ENCODE measurements at places on chromosomes 6 and 20.

DNA sequence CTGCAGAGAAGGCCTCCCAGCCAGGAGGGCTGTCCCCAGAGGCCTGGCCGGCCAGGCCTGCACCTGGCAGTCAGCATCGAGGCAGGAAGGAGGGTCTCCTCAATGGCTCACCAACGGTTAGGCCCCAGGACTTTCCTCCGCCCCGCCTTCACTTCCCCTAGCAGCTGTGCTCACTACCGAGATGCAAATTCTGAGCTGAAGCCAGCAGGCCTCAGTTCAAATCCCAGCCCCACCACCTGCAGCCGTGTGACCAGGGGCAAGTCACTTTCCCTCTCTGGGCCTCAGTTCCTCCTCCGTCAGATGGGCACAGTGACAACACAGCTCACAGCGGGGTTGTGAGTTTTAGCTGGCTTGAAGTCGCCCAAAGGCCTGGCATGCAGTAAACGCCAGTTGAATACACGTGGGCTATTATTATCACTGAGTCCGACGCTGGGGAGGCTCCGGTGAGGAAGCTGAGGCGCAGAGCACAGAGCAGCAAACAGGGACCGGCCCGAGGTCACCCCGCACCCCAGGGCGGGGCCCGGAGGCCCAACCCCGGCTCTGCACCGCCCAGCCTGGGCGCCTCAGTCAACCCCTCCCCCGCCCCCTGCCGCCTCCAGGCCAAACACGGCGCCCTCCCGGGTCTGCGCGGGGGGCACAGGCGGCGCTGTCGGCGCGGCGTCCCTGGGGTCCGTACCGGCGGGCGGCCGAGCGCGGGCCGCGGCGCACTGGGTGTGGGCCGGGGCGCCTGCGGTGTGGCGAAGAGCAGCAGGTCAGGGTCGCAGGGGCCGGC lies 671 bp downstream of the E2F1 start:
- DNase-seq = peak; percentile 66

- DNase-seq = no peak
Measured at GRCh38 chr20:6485351-6485750, 282.1 kb upstream of the BMP2 start.

GRCh38 chr6:122035173-122035572 lies 364.3 kb upstream of the HSF2 start:
- DNase-seq = no peak

DNA sequence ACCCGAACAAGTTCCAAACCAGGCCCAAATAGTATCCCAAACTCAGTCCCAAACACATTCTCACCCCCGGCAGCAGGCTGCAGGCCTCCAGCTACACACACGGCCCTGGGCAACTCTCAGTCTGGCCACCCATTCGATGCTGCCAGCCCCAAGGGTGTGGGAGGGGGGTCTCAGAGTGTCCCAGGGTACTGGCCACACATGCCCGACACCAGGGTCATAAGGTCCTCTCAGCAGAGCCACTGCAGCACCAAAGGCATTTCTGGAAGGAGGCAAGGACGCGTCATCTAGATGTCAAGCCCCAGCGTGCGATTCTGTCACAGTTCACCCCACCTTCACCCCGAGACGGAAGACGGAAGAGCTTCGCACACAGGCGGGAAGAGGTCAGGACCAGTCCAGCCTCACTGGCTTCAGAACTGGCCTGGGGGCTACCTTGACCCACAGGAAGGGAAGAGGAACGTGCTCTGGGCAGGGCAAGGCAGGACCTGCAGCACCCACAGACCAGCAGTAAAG lies 9.5 kb downstream of the MYL9 start:
- no peak for DNase-seq

- no peak for DNase-seq
Measured at GRCh38 chr6:11812439-11812838, 33.8 kb upstream of the ADTRP start.

DNA sequence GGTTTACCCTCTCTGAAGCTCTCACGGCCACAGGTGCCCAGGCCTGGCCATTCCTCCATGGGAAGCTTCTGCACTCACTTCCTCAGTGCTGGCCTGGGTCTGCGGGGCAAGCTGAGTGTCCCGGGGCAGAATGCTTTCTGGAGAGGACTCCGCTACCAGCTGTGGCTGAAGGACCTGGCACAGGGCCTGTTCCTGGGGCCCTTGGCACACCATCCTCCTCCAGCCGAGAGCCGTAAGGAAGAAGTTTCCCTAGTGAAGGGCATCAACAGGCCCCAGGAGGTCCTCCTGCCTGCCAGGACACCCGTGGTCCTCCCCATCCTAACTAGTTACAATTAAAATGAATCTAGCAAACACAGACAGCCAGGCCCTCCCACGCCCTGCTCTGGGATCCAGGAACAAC lies 14.0 kb upstream of the KCNK15 start:
- no peak for DNase-seq

- DNase-seq = no peak
Measured at GRCh38 chr6:152932865-152933264, 50.0 kb downstream of the FBXO5 start.

DNA sequence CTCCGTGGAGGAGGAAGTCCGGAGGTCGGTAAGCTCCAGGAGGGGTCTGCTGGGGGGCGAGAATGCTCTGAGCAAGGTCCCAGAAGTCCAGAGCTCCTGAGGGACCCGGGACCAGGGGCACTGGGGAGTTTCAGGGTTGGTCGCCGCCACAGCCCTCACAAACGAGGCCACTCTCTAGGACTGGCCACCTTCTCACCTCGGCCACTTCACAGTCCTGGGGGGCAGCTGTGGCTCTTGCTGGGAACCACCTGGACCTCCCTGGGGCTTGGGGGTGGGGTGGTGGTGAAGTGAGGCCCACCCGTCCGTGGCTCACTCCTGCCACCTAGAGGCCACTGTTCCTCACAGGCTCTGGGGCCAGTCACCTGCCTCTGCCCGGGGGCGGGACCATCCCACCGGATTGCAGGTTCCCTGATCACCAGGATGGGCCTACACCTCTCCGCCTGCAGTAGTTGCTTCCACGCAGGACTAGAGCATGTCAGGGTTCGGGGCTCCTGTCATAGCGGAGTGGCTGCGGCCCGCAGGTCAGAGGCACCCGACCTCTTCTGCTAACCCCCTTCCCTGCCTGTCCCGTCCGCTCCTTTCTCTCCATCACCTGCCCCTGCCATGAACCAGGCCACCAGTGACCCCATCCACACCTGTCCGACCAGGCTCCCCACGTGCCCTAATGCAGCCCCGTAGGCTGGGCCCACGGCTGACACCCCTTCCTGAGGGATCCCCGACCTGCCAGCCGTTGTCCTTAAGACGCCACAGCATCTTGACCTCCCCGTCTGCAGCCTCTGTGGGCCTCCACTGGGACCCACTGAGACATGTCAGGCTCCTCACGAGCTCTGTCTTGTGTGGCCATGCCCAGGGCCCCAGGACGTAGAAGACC lies 5.1 kb upstream of the TCEA2 start:
- peak; percentile 84 for DNase-seq

- no peak for DNase-seq
Measured at GRCh38 chr6:144346719-144347447, 61.7 kb downstream of the UTRN start.

DNA sequence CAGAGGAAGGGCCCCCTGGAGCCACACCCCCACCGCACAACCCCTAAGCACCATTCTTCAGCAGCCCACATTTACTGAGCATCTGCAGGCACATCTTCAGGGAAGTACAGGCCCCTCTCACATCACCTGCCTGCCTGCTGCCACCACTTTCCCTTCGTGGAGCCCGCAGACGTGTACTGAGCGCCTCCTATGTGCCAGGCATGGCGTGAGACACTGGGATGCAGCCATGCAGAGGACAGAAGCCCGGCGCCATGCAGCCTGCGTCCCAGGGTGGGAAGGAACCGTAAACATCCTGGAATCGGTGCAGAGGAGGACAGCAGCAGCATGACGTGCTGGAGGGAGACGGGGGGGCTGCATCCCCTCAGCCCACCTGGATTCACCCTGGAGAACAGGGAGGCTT lies 78.1 kb downstream of the GRM4 start:
- DNase-seq = no peak

DNA sequence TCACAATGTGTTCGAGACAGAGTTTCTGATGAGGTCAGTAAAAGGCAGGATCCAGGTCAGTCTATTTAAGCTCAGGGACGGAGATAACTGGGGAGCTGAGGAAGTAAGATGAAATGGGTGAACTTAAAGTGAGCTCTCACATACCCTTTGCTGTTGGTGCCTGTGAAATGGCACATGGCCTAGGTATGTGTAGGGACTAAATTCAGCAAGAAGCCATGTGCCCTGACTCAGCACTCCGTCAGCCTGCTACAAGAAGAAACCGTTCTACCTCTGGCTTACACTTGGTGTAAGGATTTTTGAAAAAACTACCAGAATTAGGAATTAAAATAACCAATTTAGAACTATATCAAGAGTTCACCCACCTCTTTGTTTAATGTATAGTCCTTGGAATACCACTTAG lies 41.1 kb upstream of the TRDN start:
- DNase-seq = no peak

- DNase-seq = no peak
Measured at GRCh38 chr20:2708665-2709064, 16.1 kb downstream of the EBF4 start.

DNA sequence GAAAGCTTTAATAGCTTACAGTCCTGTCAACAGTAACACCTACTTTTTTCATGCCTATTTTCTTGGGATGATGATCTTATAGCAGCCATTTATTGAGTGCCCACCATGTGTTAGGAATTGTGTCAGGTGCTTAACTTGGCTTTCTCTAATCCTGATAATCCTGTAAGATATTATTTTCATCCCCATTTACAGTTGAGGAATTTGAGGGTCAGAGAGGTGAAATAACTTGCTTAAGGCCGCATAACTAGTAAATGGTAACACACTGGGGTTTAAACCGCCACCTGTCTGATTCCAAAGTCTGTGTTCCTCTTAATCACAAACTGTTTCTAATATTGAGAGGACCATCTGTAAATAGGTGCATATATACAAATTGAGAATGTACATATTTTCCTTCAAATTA lies 55.5 kb downstream of the NCOA3 start:
- DNase-seq = no peak

GRCh38 chr20:50504231-50504823 lies 5.9 kb upstream of the PTPN1 start:
- no peak for DNase-seq

DNA sequence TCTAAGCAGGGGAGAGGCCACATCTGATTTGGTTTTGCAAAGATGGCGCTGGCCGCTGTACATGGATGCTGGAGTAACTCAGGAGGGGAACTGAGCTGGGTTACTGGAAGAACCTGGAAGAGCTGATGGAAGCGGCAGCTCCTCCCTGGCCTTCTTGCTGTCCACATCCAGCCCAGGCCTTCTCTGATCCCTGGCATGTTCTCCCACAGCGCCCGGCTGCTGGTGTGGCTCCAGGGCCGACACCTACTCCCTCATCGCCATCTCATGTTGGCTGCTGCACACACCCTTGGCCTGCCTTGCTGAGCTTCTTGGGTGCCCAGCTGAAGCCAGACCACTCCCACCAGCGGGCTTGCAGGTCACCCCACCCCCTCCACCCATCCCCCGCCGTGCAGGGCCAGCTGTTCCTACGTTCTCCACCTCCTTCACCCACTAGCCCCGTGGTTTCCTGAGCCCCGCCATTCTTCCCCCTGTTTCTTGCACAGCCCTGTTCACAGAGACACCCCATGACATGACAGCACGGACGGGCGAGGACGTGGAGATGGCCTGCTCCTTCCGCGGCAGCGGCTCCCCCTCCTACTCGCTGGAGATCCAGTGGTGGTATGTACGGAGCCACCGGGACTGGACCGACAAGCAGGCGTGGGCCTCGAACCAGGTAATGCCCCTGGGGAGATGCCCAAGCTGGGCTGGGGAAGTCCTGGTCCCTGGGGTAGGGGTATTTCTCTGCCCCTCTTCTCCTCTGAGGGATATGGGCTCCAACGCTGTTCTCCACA lies 28.4 kb downstream of the VSTM2L start:
- no peak for DNase-seq

GRCh38 chr6:113627480-113627879 lies 229.7 kb upstream of the MARCKS start:
- no peak for DNase-seq

GRCh38 chr6:142294679-142295078 lies 7.1 kb upstream of the ADGRG6 start:
- DNase-seq = no peak

GRCh38 chr6:133632906-133633305 lies 256.0 kb upstream of the TCF21 start:
- no peak for DNase-seq

GRCh38 chr20:63440366-63440955 lies 32.0 kb downstream of the KCNQ2 start:
- DNase-seq = no peak

- DNase-seq = no peak
Measured at GRCh38 chr6:55433446-55434130, 106.3 kb downstream of the GFRAL start.

DNA sequence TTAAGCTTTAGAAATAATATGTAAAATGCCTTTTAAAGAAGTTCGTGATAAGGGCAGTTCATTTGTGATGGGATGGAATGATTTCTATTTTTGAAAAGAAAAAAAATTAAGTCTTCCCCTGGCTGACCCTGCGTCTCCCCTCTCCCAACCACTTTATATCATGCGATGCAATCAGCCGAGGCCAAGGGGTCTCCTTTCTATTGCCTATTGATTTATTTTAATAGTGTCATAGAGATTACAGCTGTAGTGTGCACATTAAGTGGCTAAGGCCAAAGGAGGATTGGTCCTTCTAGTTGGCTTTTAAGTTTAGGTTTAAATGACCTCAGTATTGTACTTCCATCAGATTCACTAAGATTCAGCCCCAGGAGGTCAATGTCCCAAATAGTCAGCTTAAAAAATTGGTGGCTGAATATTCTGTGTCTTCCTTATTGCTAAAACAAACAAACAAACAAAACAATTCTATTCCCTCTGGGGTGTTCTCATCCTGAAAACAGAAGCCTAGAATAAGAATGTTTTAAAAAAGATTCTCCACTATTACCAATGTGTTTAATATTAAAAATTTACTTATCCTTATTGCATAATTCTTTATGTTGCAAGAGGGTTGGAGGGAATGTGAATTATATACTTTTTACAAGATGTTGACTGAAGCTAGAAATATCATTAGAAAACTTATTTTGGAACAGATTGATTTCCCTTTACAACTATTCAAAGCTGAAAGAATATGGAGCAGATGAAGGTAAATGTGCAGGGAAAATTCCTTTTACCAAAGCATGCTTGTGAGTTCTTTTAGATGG lies 359.1 kb downstream of the SAMD5 start:
- DNase-seq = no peak

- no peak for DNase-seq
Measured at GRCh38 chr20:39799366-39799965, 837.3 kb downstream of the DHX35 start.

GRCh38 chr20:59469267-59470252 lies 134.8 kb upstream of the PHACTR3 start:
- no peak for DNase-seq

DNA sequence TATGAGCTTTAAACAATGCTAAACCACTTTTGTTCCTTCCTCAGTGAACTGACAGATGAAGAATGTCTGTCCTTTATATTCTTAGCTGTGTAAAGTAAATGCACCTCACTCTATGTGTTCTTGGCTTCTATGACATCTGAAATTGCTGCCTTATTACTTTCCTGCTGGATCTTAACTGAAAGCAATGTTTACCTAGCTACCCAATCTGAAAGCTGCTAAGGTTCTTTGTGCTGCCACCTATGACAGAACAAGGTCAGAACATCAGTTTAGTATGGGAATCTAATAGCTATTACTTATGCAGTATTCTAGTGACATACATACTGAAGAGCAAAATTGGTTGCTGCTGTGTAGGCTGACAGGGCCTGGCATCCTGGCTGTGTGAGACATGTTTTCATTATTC lies 444.1 kb downstream of the KHDRBS2 start:
- no peak for DNase-seq

GRCh38 chr20:9203081-9203447 lies 134.2 kb downstream of the PLCB4 start:
- DNase-seq = no peak

All from stimulated activated CD4-positive, alpha-beta T cell treated with anti-CD3 and anti-CD28 coated beads, Interleukin-4, amount 100 ng/mL, for 1 hour (primary cell).